ENCODE measurements at places on chromosomes 4 and X. TPM values are rescaled to one million over a fixed set of nuclear protein-coding genes. Genes with fewer than 3 reads are reported as not detected.

GRCh38 chr4:100165809-100166208 is 24.5 kb downstream of the DDIT4L start:
- H3K4me3 ChIP-seq, result no peak overlapping the region
- DNase-seq, result no peak
- H3K27me3 ChIP-seq, result no peaks in the 10 kb centered on the region
- H3K27ac ChIP-seq, result no peak overlapping the region
- no peaks in the 10 kb centered on the region for H3K36me3 ChIP-seq

GRCh38 chr4:54999003-54999402 is 126.4 kb downstream of the KDR start:
- H3K27ac ChIP-seq, result no peak overlapping the region
- H3K4me3 ChIP-seq, result no peak overlapping the region
- H3K36me3 ChIP-seq, result no peaks in the 10 kb centered on the region
- no peak for DNase-seq
- H3K27me3 ChIP-seq, result no peaks in the 10 kb centered on the region

- H3K4me3 ChIP-seq, result no peak overlapping the region
- H3K27ac ChIP-seq, result no peak overlapping the region
- no peaks in the 10 kb centered on the region for H3K36me3 ChIP-seq
- no peaks in the 10 kb centered on the region for H3K4me1 ChIP-seq
Observed at GRCh38 chr4:179671609-179672008, 2229.4 kb upstream of the AGA start.

DNA sequence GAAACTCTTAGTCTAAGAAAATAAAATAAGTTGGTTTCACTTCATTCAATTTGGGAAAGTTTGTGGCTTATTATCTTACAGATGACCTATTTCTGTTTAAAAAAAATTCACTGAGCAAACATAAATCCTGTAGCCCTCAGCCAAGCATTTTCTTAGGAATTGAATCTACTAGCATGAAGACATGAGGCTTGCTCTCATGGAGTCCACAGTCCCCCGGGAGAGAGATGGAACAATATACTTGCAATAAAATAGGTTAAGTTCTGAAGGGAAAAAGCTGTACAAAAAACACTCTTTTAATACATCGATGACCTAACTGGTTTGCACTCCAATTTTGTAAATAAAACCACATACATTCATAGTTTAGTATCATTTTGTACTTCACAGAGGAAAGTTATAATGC is 642.6 kb upstream of the FAM241A start:
- no peaks in the 10 kb centered on the region for H3K36me3 ChIP-seq
- H3K4me1 ChIP-seq, result no peaks in the 10 kb centered on the region

DNA sequence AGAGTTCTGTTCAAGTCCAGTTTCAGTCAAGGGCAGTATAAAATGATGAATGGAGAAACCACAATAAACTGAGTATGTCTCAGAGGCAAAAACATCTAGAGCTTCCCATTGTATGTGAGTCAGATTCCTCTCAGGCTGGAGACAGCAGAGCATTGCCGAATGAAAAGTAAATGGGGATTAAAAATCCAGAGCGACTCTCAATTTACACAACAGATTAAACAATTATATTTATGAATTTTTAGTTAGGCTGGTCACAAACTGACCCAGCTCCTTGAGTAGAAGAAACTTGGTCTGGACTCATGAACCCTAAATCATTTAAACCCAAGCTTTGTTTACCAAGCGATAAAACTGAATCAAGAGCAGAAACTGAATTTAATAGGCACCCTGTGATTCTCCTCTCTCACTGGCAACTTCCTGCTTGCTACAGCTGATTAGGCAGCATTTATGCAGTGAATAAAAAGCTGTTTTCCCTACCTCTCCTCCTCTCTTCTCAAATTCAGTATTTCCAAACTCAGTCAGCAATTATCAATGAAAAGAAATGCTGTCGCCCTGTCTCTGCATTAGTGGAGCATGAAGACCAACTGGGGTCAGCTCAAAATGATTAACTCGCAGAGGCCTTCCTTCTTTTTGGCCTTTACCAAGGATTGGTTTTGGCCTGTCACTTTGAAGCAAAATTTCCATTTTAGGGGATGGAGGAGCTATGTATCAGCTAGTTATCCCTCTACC is 568.0 kb downstream of the PDHA2 start:
- H3K4me3 ChIP-seq, result no peak overlapping the region
- DNase-seq, result no peak
- no peak overlapping the region for H3K27ac ChIP-seq
- H3K36me3 ChIP-seq, result no peaks in the 10 kb centered on the region
- H3K4me1 ChIP-seq, result no peaks in the 10 kb centered on the region

- no peaks in the 10 kb centered on the region for H3K36me3 ChIP-seq
- DNase-seq, result no peak
- H3K27ac ChIP-seq, result no peak overlapping the region
- H3K4me1 ChIP-seq, result no peaks in the 10 kb centered on the region
Observed at GRCh38 chr4:74456849-74457395, 12.0 kb downstream of the AREG start.

Gene BMP2K
- 48.9 TPM for total RNA-seq

Measured in lower lobe of right lung (tissue), 2 donors.